ENCODE measurements at places on chromosomes 5 and 9. TPM values are rescaled to one million over a fixed set of nuclear protein-coding genes. Genes with fewer than 3 reads are reported as not detected.

Gene ROR2
- total RNA-seq: 1.6 TPM

Gene DRD1
- total RNA-seq: not detected

Gene PCDHA6
- total RNA-seq: not detected

DNA sequence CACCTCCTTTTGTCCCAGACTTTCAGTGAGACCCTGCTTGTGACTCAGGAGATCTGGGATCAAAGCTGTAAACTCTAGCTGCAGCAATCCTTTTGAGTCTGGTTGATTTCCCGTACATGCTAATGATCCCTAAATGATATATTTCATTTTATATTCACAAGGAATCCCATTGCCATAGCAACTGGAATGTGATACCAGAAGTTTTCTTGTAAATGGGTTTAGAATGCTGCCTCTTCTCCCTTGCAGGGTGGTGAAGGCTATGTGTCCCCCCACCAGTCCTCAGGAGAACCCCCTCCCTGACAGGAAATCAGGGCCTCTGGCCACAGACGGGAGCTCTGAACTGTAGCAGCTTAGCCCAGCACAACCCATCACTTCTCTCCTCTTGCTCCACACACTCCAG, 215.0 kb downstream of the FSTL4 start:
- H3K4me1 ChIP-seq: peaks cover 35% of the 10 kb centered on the region
- H3K4me3 ChIP-seq: no peak overlapping the region
- DNase-seq: no peak
- peaks cover 5% of the 10 kb centered on the region for H3K27me3 ChIP-seq

DNA sequence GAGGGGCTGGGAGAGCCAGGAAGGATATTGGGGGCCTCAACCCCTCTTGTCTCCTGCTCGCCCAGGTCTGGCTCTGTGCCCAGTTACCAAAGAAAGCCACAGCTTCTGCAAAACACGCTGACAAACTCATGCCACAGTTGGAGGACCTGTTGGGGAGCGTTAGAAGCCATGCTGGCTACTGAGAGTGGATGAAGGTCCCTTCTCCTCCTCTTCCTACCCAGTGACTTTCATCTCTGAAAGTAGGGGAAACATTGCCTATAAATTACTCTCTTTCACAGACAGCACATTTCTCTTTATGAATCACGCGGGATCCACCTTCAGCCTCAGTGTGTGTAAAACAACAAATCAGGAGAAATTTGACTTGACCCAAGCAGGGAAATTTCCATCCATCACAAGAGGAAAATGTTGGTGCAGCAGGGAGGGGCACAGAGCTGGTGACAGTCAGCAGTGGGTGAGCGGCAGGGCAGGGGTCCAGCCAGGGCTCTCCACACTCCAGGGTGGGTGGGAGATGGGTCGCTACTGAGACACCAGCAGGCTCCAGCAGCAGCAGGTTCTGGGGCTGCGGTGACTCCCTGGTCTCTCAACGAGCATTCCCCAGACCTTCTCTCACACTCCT, 181.9 kb downstream of the FGF18 start:
- no peak for DNase-seq
- H3K4me1 ChIP-seq: no peaks in the 10 kb centered on the region
- H3K27ac ChIP-seq: no peak overlapping the region
- H3K36me3 ChIP-seq: no peaks in the 10 kb centered on the region
- H3K27me3 ChIP-seq: peaks cover 4% of the 10 kb centered on the region

GRCh38 chr5:11148810-11149539, 387.9 kb upstream of the DAP start:
- no peak overlapping the region for H3K4me3 ChIP-seq
- no peaks in the 10 kb centered on the region for H3K27me3 ChIP-seq
- no peaks in the 10 kb centered on the region for H3K4me1 ChIP-seq
- H3K27ac ChIP-seq: no peak overlapping the region
- no peaks in the 10 kb centered on the region for H3K36me3 ChIP-seq

DNA sequence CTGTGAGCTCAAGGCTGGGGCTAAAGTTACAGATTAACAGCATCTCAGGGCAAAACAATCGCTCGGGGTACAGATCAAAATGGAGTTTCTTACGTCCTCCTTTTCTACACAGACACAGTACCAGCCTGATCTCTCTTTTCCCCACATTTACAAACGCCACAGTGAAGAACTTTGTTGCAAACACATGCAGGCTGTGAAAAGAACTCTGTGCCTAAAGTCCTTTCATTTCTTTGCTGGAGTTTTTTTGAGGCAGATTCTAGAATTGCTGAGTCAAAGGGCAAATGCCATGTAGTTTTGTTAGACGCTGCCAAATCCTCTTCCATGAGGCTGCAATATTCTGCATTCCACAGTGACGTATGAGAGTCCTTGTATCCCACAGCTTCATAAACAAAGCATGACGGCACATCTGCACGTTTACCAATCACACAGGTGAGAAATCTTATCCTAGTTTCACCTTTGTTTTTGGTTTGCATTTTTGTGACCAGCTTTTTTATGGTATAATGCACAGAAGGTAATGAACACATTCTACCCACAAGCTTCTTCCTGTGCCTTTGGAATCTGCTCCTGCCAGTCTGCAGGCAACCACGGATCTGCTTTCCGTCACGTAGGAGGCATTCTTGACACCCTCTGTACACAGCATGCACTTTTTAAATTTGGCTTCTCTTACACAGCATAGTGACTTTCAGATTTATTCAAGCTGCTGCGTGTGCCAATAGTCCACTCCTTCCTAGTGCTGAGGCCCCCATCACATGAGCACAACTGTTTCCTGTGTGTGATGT, 44.6 kb upstream of the LPCAT1 start:
- H3K4me3 ChIP-seq: no peak overlapping the region
- no peak for DNase-seq
- no peaks in the 10 kb centered on the region for H3K4me1 ChIP-seq

DNA sequence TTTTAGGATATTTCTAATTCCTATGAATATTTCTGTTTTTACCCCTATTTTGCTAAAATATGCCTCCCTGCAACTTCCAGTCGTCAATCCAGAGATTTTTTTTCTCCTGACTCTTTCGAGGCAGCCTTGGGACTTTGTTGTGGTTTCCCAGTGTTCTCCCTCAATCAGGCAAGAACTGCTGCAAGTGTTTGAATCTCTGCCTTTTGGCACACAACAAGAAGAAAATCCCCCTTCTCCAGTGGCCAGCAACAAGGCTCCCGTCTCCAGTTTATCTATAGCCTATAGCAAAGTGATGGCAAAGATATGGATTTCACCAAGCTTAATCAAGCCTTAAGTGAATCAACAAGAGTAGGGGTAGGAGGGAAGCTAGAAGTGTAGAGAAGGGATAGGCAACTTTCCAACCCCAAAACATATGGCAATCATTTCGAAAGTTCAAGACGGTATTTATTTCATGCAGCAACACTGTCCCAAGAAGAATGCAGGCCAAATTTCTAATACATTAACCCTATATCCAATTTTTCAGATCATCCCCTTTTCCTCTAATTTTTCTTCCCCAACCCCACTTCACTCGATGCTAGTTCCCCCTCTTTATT, 37.7 kb upstream of the PAPPA start:
- DNase-seq: no peak
- H3K4me3 ChIP-seq: no peak overlapping the region
- no peaks in the 10 kb centered on the region for H3K4me1 ChIP-seq

DNA sequence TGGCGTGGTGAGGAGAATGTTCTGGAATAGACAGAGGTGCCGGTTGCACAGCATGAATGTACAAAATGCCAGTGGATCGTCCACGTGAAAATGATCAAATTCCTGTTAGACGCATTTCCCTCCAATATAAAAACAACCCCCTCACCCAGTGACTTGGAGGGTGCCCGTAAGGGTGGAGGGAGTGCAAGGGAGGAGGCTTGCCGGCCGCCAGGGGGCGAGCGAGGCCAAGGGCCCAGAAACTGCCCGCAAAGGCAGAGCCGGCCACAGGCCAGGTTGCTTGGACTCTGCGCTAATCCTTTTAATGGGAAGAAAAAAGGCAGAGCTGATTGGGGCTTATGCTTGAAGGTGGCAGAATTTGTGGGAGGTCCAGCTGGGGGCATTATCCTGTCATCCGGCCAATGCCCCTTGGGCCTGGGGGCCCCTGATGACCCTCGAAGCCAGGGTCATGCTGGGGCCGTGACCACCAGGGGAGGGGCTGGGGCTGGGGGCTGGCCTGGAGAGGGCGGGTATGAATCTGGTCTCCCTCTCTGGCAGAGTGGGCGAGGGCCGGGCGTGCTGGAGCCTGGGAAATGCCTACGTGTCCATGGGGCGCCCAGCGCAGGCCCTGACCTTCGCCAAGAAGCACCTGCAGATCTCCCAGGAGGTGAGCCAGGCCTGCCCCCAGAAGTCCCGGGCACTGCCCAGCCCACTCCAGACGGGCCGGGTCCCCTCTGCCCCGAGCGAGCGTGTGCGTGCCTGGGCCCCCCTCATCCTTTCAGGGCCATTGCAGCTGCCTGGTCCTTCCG, 12.0 kb downstream of the GPSM1 start:
- H3K27me3 ChIP-seq: no peaks in the 10 kb centered on the region
- H3K4me1 ChIP-seq: no peaks in the 10 kb centered on the region
- DNase-seq: no peak
- H3K36me3 ChIP-seq: no peaks in the 10 kb centered on the region
- no peak overlapping the region for H3K4me3 ChIP-seq

- H3K4me1 ChIP-seq: peaks cover 17% of the 10 kb centered on the region
- no peak overlapping the region for H3K27ac ChIP-seq
- H3K4me3 ChIP-seq: no peak overlapping the region
- peaks cover 9% of the 10 kb centered on the region for H3K27me3 ChIP-seq
- no peaks in the 10 kb centered on the region for H3K36me3 ChIP-seq
These were observed 86.6 kb downstream of the ACER2 start for GRCh38 chr9:19495186-19496028.

DNA sequence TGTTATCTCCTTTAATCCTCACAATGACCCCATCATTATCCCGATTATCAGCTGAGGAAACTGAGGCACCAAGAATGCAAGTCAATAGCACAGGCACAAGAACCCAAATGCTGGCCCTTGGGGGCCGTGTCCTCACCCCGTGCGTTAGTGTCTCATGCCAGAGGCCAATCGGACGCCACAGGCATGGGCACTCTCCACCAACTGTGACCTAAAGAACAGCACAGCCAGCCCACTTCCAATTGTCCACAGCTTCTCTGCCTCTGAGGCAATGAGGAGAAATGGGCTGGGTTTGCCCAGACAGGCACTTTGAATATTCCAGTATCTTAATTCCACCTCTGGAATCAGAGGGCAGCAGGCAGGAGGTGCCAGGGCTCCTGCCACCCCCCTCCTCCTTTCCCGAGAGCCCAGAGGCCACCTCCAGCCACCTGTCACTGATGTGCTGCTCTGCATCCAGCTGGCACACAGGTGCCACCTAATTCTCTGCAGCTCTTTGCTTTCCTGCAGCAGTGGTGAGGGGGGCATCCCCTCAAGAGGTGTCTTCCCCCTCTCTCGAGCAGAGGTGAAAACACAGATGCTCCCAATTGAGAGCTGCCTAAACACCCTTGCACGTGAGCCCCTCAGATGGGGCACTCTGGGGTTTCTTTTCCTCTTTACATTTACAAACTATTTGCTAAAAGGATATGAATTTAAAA, 107.5 kb downstream of the ROR2 start:
- H3K36me3 ChIP-seq: no peaks in the 10 kb centered on the region
- no peak overlapping the region for H3K27ac ChIP-seq
- no peak for DNase-seq
- H3K4me3 ChIP-seq: no peak overlapping the region

Measured in activated T-helper 1 cell treated with anti-CD3 and anti-CD28 coated beads, Interleukin-12 subunit alpha, Interleukin-12 subunit beta, Interleukin-2, Interleukin-4 antibody, amounts not matched to agents 30 ng/mL and 10 ng/mL and 1 ng/mL, durations not matched to agents 14 hours and 24 hours and 36 hours (primary cell).